ENCODE measurements at places on chromosomes 13 and 19.

GRCh38 chr13:54301085-54301484, 1272.5 kb downstream of the OLFM4 start:
- DNase-seq: no peak

DNA sequence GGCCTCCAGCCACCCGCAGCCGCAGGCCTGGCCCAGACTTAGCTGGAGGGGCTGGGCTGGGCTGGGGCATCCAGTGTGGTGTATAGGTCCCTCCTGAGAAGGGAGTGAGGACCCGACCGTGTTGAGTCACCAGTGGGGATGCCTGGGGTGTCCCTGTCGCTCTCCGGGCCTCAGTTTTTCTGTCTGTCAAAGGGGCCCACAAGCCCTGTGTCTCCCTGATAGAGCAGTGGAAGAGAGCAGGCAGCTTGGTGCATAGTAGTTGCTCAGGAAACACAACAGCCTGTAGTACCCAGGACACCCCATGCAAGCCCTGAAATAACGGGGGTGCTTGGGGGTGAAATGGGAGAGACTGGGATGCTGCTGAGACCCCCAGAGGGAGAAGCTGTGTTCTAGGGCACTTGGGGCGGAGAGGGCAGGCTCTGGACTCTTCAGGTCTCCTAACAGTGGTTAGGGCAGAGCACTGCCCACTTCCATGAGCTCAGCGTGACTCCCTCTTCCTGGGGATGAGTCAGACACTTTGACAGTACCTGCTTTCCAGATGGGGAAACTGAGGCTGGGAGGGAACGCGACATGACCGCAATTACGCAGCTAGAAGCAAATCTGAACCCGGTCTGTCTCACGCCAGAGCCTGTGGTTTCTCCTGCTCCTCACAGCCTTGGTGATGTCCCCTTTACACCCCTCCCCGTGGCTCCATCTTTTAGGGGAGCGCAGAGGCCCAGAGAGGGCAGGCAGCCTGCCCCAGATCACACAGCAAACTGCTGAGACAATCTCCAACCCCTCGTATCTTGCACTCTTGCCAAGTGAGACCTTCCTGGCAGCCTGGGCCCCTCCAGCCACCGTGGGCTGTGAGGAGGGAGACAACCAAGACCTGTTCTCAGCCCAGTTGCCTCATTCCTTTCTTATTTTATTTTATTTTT, 692 bp downstream of the SULT2B1 start:
- no peak for DNase-seq

GRCh38 chr19:47598407-47599349, 10.3 kb upstream of the BICRA start:
- no peak for DNase-seq

DNA sequence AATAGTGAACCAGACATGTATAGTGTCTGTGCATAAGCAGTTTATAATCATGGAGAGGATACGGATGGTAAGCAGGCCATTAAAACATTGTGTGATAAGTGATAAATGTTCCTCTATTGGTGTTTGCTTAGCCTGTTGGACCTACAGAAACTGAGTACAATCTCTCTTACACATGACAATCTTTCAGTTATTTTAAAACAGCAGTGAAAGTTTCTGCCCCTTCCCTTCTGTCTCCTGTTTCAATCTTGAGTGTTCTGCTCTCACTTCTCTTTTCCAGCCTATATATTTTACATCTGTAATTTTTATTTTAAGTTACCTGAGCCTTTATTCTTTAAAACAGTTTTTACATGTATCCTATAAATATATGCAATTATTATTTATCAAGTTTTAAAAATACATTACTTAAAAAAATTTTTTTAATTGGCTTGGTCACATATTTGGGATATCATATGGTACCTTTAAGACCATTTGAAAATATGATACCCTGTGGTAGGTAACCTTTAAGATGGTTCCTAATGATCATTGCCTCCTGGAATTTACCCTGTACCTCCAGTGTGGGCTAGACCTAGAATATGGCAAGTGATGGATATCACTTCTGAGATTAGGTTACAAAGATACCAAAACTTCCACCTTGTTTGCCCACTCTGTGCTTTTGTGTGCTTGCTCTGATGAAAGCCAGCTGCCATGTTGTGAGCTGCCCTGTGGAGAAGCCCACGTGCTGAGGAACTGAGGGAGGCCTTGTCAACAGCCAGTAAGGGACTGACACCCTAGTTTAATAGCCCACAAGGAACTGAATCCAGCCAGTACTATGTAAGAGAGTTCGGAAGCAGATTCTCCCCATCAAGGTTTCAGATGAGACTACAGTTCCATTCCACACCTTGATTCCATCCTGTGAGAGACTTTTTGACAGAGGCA, 99.3 kb downstream of the DHRS12 start:
- DNase-seq: no peak

DNA sequence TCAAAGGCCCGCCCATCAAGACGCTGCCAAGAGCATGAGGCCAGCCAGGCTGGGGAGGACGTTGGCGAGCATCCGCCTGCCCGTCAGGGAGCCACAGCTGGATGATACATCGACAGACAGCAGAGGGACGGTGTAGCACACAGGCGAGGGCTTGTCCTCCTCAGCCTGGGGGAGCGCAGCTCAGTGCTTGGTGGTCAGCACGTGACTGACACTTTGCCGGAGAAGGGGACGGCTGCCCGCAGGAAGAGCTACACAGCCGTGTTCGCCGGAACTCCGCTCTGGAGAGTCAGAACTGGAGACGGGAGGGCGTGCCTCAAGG, 34.1 kb downstream of the CSNK1G2 start:
- no peak for DNase-seq

DNA sequence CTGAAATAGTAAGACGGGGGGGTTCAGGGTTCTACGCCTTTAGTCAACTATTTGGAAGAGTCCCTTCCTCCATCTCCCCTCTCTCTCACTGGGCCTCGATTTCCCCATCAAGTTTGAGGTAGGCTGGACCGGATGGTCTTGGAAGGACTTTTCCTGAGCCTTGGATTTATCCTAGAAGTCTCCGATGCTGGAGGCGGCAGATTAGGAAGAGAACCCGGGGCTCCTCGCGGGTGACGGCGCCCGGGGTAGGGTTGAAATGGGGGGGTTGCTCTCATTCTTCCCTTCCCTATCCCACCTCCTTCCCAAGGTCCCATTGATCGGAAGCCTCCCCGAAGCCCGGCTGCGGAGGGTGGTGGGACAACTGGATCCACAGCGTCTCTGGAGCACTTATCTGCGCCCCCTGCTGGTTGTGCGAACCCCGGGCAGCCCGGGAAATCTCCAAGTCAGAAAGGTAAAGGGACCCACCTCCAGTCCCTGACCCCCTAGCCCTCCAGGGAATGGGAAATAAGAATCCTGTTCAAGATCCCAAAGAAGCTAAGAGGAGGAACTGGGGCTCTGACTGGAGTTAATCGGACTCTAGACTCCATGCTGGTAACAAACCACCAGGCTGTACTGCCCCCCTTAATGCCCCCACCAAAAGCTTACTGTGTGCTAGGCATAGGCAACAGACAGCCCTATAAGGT, 781 bp downstream of the QPCTL start:
- peak; percentile 87 for DNase-seq

DNA sequence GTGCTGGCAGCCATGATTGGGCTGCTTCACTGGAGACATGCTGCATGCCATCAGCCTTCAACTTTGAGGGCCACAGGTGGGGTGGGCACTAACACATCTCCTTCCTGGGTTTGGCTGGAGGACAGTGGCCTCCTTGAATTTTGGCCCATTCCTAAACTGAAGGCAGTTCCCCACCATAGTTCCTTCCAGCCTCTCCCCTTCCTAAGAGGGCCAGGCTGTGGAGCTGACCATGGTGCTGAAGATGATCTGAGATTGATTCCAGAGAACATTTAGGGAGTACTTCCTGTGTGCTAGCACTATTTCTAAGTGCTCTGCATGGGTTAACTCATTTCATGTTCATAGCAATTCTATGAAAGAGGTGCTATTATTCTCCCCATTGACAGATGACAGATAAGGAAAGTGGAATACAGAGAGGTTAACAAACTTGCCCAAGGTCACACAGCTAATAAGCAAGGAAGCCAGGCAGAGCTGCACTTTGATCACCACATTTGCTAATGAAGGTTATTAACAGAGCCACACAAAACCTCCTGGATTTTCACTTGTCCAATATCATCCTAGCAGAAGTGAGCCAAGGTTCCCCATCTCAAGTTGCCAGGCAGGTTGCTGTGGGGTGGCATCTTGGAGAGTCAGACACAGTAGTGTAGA, 175.3 kb downstream of the ZIC5 start:
- DNase-seq: no peak

- no peak for DNase-seq
Observed at GRCh38 chr19:41426116-41426841, 895 bp downstream of the B3GNT8 start.

DNA sequence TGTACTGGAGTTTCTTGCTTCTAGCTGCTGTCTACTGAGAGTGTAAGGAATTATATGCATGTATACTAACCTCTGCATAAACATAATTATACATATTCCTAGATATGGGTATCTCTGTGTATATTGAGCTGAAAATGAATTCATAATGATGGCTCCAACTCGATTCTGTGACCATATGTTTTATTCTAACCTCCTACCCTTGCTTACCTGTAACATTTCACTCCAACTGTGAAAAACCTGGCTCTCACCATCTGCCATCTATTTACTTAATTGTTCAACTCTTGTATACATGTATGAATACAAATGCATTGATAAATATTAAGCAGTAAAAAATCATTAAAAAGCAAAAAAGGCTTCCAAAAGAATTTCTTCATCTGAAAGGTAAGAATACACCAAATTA, 1729.5 kb upstream of the SPRY2 start:
- DNase-seq: no peak

- peak; percentile 90 for DNase-seq
Observed at GRCh38 chr19:37506387-37507166, at the start of gene ZNF793. Gene ZNF793, plus strand, starts transcription at chr19:37506939. Its CDS starts 16,501 bp downstream, at chr19:37523440.

- DNase-seq: no peak
Observed at GRCh38 chr19:29315556-29316190, 102.7 kb upstream of the UQCRFS1 start.

- DNase-seq: no peak
Observed at GRCh38 chr13:77190349-77190958, 136.4 kb downstream of the MYCBP2 start.

DNA sequence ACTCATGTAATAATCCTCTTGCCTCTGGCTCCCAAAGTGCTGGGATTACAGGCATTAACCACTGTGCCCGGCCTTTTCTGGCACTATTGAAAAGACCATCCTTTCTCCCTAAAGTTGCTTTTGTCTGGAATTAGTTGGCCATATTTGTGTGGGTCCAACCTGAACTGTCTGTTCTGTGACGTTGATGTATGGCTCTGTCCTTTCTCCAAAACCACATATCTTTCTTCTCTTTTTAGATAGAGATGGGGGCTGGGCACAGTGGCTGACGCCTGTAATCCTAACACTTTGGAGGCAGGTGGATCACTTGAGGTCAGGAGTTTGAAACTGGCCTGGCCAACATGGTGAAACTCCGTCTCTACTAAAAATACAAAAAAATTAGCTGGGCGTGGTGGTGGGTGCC, 17.9 kb downstream of the DNM2 start:
- DNase-seq: no peak

- peak; percentile 24 for DNase-seq
Observed at GRCh38 chr13:99393791-99394735, 86.9 kb upstream of the GPR183 start.

- DNase-seq: no peak
Observed at GRCh38 chr19:35518313-35518712, 4.9 kb upstream of the DMKN start.

- no peak for DNase-seq
Observed at GRCh38 chr19:52635786-52636570, 2.2 kb downstream of the ZNF83 start.

DNA sequence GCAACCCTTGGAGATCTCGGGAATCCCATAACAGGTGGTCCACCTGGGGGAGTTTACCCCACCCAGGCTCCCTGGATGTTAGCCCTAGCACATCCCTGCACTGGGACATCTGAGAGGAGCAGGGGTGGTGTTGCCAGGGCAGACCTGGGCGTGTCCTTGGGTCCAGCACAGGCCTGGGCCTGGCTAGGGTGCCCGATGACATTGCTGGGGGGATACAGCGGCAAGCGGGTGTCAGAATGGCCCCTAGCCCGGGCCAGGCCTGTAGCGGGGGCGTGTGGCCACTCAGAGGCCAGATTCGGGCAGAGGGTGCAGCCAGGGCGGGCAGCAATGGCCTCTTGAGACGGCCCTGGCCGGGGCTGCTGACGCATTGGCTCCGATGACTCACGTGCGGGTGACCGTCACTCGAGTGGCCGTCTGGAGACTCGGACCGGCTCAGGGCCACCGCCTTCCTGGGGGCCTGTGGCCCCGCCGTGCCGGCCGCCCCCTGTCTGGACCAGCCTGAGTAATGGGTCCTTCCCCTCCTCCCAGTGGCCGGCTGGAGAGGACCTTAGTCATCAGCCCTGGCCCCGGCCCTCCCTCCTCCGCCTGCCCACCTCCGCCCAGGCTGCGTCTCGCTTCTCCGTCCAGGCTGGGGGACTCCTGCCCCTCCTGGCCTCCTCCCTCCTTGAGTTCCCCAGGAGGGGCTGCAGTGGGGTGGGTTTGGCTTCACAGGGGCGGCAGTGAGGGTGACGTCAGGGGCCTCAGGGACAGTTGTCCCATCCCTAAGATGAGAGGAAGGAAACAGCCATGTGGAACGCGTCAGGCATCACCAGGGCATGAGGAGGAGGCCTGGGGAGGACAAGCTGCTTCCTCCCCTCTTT, 23.2 kb upstream of the CRTC1 start:
- DNase-seq: no peak

GRCh38 chr13:43804461-43805070, 17.8 kb upstream of the ENOX1 start:
- no peak for DNase-seq

DNA sequence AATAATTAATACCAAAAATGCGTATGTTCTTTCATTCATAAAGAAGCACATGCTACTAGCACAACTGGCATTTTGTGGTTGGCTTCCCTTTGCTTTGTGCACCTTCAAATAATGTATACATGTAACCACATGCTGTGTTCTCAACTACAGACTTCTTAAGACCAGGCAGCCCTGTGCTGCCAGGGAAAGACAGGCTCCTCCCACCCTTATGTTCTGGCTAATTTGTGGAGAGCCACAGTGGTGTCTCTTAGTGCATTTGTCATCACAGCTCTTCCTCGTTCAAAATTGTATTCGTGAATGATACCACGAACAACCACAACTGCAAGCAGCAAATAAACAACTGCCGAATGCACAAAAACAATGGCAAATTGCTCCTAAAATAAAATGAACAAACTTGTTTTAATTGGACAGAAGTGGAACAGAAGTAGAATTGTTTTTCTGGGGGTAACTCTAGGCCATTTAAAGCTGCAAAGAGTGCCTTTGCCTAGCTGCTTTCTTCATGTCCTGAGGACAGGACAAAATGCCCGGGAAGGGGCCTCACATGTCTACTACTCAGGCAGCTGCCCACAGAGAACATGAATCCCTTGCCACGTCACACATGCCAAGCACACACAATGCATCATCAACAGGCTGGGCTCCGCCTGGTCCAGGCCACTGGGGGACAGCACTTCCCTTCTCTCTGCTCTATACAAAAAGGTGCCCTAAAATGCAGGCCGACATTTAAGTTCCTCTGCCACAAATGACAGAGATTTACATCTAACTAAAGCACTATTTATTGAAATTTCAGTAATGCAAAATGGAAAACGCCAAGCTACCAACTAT, 21.7 kb downstream of the IRS2 start:
- DNase-seq: no peak

GRCh38 chr13:59527500-59527899, 636.2 kb downstream of the DIAPH3 start:
- no peak for DNase-seq

Measured in cardiac septum (tissue), 1 donor.